Right ventricle myocardium superior (tissue), 1 donor: ENCODE measurements at places on chromosomes 4 and X. TPM values are rescaled to one million over a fixed set of nuclear protein-coding genes. Genes with fewer than 3 reads are reported as not detected.

CFAP47 gene
- total RNA-seq, result not detected

BBS12 gene
- total RNA-seq, result 4.9 TPM

KLHL4 gene
- total RNA-seq, result 1.0 TPM

IGBP1 gene
- 52.7 TPM for total RNA-seq

HTN1 gene
- not detected for total RNA-seq

MAGEB17 gene
- not detected for total RNA-seq

EFHC2 gene
- 18.0 TPM for total RNA-seq

GLRA2 gene
- total RNA-seq, result not detected

MRFAP1L1 gene
- 39.7 TPM for total RNA-seq

RHOXF2 gene
- total RNA-seq, result not detected

CTBP1 gene
- total RNA-seq, result 133 TPM

GAGE12H gene
- total RNA-seq, result not detected

RAB28 gene
- total RNA-seq, result 20.5 TPM

RAB33B gene
- 5.5 TPM for total RNA-seq

NPNT gene
- total RNA-seq, result 2.1 TPM

MFSD8 gene
- 9.4 TPM for total RNA-seq

SPARCL1 gene
- 361 TPM for total RNA-seq

KLHL13 gene
- 5.7 TPM for total RNA-seq

SULT1E1 gene
- not detected for total RNA-seq

PLK4 gene
- total RNA-seq, result 0.54 TPM

NXF3 gene
- total RNA-seq, result 0.32 TPM

MSANTD1 gene
- total RNA-seq, result 0.54 TPM

PPM1K gene
- 160 TPM for total RNA-seq

TMEM164 gene
- 47.1 TPM for total RNA-seq

NCAPG gene
- 0.59 TPM for total RNA-seq

PDE6B gene
- 1.1 TPM for total RNA-seq

PAK3 gene
- total RNA-seq, result 0.35 TPM

LDOC1 gene
- 3.4 TPM for total RNA-seq

TASL gene
- total RNA-seq, result 0.30 TPM

CT45A2 gene
- total RNA-seq, result not detected

SMIM10L2A gene
- total RNA-seq, result 1.6 TPM

PCSK1N gene
- total RNA-seq, result 0.30 TPM

CAMK2D gene
- 194 TPM for total RNA-seq

CT55 gene
- not detected for total RNA-seq

RBMXL3 gene
- not detected for total RNA-seq

FGF13 gene
- total RNA-seq, result 0.43 TPM

CXCL10 gene
- total RNA-seq, result not detected

JAKMIP1 gene
- total RNA-seq, result not detected

F11 gene
- 0.40 TPM for total RNA-seq

LEF1 gene
- 0.51 TPM for total RNA-seq

CCSER1 gene
- total RNA-seq, result 13.8 TPM

CNGA1 gene
- 0.24 TPM for total RNA-seq

HERC6 gene
- total RNA-seq, result 6.3 TPM

MND1 gene
- total RNA-seq, result 0.38 TPM

XAGE2 gene
- total RNA-seq, result not detected

UXT gene
- 93.2 TPM for total RNA-seq
